ENCODE measurements at places on chromosomes 5 and 9.

DNA sequence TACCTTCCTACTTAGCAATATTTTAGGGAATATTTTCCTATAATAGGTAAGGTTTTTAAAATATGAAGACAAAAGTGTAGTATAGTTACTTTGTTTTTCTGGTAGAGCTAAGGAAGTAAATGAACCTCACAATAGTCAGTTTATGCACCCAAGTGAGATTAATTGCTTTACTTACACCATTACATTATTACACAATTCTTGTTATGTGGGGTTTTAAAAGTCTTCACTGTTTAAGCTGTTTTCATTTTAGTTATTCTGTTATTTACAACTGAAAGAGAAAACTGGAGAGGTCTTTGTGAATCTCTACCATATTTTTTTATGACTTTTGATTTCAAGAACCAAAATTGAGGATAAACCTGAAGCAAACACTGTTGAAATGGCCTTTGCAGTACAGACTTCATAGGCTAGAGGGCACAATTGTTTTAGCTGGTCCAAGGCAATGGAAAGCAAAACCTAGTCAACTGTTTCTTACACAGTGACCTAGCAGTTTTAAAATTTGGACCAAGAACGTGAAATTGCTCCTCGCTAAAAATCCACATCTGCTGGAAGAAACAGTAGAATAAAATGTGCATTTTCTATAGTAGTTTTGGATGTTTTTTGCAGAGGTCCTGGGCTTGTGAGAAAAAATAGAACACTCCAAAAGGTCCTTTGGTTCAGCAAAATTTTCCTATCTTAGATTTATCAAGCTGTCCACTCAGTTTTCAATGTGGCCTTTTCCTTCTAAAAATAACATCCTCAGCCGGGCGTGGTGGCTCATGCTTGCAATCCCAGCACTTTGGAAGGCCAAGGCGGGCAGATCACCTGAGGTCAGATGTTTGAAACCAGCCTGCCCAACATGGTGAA lies 66.4 kb upstream of the FER start:
- DNase-seq = peak; percentile 46

GRCh38 chr9:134556531-134557068 lies 85.0 kb upstream of the COL5A1 start:
- no peak for DNase-seq

DNA sequence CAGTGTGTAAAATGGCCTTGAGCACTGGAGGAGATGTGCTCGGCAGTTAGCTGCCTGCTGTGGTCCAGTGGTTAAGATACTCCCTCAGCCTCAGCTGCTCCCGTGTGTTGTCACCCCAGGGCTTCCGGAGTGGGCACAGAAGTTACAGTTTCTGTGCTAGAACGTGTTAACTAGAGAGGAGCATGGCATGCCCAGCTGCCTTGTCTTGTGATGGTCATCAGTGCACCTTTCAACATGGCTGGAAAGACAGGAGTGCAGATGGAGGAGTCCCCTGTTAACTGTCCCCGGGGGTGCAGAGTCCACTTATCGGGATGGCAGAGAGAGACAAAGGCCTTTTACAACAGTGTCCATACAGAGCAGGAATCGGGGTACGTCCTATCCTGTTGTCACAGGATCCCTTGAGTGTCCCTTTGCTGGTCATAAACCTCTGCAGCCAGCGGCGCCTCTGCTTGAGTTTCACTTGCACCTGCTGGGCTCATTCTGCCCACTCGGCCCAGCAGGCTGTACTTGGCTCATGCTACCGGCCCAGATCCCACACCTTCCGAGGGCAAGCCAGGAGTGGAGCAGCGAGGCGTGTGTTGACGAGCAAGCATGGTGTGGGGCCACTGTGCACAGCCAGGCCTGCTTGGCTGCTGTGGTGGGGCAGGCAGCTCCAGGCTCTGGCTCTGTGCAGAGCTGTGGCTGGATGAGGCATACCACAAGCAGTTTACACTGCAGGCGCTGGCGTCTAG lies 112.6 kb downstream of the EHMT1 start:
- DNase-seq = no peak

- no peak for DNase-seq
These were observed 34.4 kb upstream of the GLIPR2 start for GRCh38 chr9:36101916-36102741.

DNA sequence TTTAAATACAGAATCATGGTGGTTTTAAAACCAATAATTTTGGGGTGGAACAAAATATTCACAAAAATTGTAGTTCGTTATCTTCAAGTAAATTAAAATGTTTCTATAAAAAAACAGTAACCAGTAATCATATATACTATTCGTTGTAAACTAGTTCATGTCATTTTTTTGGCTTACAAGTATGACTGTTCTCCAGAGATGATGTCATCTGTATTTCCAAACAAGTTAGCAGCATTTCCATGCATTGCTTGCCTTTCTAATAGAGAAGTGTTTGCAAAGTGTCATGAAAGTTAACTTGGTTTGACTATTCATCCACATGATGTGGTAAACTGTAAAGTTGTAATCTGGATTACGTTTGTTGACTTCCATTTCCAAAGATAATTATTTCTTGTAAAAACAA lies 717.9 kb upstream of the ADAMTS16 start:
- DNase-seq = no peak

DNA sequence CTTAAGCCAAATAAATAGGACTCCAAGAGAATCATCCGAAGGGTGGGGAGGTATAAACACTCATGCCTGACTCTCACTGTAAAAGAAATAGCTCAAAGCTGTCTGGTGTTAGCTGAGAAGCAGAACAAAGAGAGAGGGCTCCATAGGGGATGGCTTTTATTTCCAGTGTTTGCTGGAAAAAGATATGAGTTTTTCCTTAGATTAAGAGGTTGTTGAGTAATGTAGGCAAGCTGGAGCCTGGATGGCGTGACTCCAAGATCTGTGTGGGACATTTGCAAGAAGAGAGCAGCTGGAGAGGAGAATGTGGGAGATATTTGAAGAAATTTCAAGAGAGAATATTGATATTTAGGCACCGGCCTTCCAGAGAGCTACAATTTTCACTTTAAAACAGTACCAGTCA lies 793.7 kb upstream of the RGMB start:
- no peak for DNase-seq

DNA sequence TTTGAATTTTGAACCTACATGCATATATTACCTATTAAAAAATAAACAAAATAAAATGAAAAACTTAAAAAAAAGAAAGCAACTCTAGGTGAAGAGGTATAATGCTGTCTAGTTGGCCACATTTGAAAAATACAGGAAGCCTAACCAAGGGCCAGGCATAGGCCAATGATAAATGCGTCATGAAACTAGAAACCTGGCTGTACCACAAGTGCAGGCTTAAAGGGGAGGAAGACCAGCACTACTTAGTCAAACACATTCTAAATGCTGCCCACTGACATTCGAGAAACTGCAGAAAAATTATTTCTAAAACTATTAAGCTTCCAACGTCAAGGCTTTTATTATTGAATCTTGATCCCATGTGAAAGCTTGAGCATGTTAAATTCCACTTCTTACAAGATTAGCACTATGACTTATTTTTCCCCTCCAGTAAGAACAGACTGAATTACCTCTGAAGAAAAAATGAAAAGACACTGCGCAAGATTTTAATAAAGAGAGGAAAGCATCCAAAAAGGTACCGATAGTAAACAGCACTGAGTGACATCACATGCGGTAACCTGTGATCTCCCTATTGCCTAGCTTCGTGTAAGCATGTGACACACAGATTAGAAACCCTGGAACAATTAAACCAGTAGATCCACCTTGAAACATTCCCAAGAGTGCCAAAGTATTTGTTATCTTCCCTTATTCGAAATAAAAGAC lies 16.2 kb downstream of the CDC14B start:
- DNase-seq = no peak

- DNase-seq = no peak
These were observed 280.4 kb downstream of the MEF2C start for GRCh38 chr5:88602584-88602983.

GRCh38 chr9:4849369-4849768 lies 56.6 kb downstream of the RCL1 start:
- no peak for DNase-seq

GRCh38 chr9:123331346-123332060 lies 24.5 kb upstream of the CRB2 start:
- no peak for DNase-seq

GRCh38 chr5:62969409-62970120 lies 390.9 kb downstream of the LRRC70 start:
- DNase-seq = no peak

- DNase-seq = no peak
These were observed 101.6 kb upstream of the BASP1 start for GRCh38 chr5:17115855-17116254.

DNA sequence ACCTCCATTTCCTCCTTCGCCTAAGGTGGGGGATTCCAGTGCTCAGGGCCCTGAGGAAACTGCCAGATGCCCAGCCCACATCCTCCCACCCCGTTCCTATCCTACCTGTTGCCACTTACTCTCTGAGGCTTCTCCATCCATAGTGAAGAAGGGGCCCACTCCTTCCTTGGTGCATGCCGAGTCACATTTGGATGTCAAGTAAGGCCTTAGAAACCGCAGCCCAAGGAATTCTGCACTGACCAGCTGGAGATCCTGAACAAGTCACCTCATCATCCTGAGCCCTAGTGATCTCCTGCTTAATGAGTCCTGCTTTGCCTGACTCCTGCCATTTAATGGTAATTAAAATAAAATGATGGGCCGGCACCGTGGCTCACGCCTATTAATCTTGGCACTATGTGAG lies 6.7 kb upstream of the TNIP1 start:
- DNase-seq = no peak

DNA sequence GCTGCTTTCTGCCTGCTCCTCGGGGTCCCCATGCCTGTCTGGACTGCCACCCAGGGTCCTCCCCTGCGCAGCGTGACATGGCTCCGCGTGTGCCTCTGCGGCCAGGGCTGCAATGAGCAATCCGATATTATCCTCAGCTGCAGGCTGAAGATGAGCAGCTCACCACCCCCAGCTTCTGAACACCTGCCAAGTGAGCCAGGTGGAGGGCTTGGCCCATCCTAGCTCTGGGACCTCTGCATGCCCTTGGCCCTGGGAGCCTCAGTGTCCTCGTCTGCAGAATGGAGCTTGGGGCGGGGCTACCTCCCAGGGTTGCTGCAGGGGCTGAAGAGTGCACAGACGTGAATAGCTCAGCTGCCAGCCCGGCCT lies 4.1 kb upstream of the MYMK start:
- DNase-seq = no peak

GRCh38 chr9:22170990-22171670 lies 162.0 kb upstream of the CDKN2B start:
- DNase-seq = no peak

DNA sequence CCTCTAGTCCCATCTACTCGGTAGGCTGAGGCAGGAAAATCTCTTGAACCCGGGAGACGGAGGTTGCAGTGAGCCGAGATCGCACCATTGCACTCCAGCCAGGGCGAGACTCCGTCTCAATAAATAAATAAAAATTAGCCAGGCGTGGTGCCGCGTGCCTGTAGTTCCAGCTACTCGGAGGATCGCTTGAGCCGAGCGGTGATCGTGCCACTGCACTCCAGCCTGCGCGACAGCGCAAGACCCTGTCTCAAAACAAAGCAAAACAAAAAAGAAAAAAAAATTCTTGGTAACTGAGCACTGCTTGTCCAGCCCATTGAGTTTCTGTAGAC lies 710 bp upstream of the WDR55 start:
- DNase-seq = no peak

DNA sequence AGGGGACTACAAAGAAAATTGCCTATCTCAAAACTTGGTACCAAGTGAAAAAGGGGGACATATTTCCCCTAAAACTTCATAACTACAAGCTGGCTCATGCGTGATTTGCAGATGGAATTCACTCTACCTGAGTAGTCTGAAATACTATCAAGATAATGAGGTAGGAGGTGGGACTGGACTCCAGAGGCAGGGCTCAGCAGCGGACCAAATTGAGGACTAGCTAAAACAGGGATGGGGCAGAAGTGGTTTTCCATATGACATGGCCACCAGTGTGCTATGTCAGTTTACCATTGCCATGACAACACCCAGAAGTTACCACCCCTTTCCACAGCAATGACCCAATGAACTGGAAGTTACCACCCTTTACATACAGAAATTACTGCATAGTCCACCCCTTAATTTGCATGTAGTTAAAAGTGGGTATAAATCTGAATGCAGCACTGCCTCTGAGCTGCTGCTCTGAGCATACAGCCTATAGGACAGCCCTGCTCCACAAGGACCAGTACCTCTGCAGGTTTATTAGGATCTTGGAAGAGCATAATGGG lies 30.4 kb upstream of the TESK1 start:
- DNase-seq = no peak

DNA sequence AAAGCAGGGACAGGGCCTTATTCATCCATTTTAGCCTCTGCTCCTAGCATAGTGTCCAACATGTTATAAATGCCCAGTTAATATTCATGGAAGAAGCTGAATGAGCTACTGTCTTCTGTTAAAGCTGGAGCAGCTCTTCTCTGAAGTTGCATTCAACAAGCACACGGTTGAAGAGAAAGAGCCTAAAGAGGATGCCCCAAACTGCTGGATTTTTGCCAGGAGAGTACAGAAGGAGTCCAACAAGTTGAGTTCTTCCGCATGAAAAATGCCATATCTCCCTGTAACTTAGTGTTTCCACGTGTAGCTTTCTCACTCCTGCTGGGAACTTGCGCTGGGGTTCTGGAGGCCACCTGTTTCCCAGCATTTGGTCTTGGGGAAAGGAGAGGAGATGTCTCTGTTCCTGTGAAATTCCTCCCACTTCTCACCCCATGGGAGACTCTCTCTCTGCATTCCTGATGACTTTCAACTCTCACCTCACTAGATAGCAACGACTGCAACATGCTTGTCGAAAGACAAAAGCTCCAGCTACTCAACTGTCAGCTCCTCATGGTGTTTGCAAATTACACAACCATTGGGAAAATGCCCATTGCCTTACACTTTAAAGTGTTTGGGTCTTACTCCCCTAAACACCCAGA lies 122.8 kb downstream of the KIF4B start:
- no peak for DNase-seq

- no peak for DNase-seq
These were observed 182.2 kb upstream of the ANKRD55 start for GRCh38 chr5:56415356-56415765.

GRCh38 chr5:43422143-43422542 lies 10.0 kb upstream of the CCL28 start:
- DNase-seq = no peak

- no peak for DNase-seq
These were observed 420.9 kb downstream of the IRX2 start for GRCh38 chr5:2330325-2331130.

DNA sequence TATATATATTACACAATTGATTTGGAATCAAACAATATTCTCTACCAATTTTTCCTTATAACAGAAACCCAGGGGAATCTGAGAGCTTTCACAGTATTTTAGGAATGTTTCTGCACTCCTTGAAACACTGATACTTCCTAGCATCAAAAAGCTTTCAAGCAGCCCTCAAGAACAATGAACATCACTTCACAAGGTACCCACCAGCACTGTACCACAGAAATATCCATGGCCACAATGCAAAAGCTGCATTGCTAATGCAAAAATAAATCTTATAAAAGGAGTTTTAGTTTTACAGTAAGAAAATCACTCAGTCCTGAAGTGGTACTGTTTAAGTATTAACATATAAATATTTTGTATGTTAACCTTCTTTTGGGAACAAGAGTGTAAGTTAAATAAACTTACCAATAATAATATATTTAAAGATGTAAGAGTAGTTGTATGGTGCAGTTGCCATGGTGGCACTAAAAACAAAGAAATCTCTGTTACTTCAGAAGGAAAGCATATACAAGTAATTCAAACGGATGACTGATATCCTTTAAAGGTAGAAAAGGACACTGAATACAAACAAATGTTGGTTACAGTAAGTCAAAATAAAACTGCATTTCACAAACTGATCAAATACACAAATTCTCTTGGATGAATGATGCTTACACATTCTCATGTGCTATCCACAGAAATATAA lies 8.6 kb downstream of the RAB14 start:
- DNase-seq = no peak

Data from HEK293T (cell line).